ENCODE measurements at places on chromosomes 5 and 9.
A peak's percentile ranks its signal among the peaks of the same experiment; 100 is the strongest.

DNA sequence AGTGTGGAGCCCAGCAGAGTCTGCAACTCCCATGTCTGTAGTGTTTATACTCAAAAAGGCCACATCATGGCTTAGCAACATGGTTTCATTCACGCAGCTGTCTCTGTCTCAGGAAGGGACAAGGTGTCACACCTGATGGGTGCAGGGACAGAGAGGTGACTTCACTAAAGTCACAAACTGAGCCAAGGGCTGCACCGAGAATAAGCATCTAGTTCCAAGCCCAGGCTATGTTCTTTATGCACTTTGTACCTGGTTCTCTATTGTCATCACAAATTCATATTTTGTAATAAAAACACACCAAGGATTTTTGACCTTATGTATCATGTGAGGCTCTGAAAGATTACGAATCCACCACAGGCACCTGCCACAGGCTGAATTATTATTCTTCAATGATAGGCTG, 64.9 kb upstream of the STK32A start:
- DNase-seq = no peak

DNA sequence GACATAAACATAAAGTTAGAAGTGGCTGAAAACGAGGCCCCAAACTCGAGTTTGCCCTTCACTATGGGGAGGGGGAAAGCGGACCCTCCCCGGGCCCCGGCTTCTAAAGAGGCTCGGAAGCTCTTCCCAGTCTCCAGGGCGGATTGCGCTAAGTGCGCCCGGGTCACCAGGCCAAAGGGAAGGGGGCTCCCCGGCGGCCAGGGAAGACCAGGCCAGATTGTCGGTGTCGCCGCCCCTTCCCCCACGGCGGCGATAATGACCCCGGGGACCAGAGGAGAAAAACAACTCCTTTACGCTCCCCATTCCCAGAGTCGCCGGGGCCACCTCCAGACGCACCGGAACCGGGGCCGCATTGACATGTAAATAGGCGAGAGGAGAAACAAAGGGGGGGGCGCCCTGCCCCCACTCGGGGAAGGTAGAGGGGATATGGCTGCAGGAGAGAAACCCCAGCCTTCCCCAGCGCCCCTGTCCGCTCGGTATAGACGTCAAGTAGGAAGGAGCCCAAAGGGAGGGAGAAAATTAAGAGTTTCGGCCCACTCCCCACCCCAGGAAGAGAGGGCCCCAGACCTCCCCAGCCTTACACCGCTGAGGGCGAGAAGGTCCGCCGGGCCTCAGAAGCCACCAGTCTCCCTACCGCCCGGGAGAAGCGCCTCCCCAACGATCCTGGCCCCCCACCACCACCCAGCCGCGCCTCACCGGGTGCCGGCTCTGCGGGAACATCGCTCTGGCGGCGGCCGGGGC, 1.7 kb downstream of the TLE1 start:
- DNase-seq = no peak

DNA sequence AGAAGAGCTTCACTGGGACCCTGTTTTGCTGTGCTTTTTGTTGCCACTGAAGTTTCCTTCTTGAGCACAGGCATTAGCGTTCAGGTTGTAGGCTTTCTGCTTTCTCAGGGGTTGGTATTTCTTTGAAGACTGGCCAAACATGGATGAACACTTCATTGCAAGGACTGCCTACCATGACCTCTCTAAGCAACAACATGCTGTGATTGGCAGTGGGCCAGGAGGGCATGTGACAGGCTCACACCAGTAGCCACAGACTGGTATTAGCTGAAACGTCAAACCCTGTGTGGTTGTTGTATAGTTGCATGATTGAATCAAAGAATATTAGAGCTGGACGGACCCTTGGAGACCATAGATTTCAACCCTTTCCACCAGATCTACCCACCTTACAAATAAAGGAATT, 20.0 kb upstream of the MLANA start:
- DNase-seq = no peak

GRCh38 chr9:122172131-122172530, 12.4 kb downstream of the MORN5 start:
- DNase-seq = no peak

- DNase-seq = no peak
Measured at GRCh38 chr5:145283141-145283810, 551.9 kb downstream of the PRELID2 start.

DNA sequence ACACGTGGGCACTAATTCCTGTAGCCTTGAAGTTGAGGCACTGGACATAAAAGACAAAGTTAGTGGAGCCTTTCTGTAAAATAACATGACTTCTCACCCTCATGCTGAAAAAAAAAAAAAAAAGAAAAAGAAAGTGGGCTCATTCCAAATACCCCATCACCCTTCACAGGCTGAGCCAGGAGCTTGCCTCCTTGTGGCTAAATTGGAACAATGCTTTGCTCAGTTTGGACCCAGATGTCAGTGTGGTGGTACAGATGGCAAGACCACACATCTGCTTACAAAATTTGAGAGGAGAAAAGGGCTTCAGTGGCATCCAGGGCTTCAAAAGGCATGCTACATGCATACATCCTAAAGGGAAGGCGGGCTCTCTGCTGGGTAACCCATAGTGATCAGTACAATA, 342.8 kb downstream of the EBF1 start:
- no peak for DNase-seq

- no peak for DNase-seq
Measured at GRCh38 chr5:78611126-78611605, 37.4 kb downstream of the LHFPL2 start.

DNA sequence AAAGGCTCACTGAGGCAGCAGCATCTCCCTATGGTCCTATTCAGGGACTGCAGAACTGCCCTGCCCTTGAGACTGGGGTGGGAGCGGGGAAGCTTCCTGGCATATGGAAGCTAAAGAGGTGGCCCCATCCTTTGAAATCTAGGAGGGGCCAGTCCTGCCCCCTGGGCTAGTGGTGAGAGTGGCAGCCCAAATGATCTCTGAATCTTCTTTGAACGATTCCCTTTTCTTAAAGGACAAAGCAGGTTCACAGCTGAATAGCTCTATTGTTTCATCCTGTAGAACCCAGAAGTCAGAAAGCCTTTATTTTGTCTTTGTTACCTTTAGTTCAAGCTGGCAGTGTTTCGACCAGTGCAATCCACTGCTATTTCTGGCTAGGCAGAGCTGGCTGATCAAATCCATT, 741.9 kb downstream of the IRX1 start:
- DNase-seq = no peak

- DNase-seq = no peak
Measured at GRCh38 chr9:4118666-4119065, 181.2 kb downstream of the GLIS3 start.

- no peak for DNase-seq
Measured at GRCh38 chr9:115548609-115549260, 430.8 kb upstream of the TNC start.

- no peak for DNase-seq
Measured at GRCh38 chr9:97682242-97682641, 14.9 kb downstream of the XPA start.

DNA sequence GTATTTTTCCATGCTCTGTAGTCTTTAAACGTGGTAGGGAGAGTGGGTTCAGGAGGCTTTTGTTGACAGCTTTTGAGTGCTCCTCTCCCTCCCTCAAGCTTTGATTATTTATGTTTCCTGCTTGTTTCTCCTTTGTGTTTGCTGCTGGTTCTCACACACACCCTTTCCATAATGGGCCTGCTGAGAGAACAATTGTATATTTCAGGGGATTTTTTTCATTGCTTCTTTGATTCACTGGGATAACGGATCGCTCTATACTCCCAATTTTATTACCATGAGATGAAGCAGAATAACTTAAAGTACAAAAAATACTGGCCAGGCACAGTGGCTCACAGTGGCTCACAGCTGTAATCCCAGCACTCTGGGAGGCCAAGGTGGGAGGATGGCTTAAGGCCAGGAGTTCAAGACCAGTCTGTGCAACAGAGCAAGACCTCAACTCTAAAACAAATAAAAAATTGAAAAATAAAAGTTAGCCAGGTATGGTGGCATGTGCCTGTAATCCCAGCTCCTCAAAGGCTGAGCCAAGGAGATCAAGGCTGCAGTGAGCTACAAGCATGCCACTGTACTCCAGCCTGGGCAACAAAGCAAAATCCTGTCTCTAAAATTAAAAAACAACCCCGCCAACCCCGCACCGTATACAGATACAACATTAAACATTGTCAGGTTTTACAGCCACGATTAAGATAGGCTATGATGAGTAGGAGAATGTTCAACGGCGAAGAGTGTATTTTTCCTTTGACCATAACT, 66.9 kb downstream of the USP20 start:
- no peak for DNase-seq

DNA sequence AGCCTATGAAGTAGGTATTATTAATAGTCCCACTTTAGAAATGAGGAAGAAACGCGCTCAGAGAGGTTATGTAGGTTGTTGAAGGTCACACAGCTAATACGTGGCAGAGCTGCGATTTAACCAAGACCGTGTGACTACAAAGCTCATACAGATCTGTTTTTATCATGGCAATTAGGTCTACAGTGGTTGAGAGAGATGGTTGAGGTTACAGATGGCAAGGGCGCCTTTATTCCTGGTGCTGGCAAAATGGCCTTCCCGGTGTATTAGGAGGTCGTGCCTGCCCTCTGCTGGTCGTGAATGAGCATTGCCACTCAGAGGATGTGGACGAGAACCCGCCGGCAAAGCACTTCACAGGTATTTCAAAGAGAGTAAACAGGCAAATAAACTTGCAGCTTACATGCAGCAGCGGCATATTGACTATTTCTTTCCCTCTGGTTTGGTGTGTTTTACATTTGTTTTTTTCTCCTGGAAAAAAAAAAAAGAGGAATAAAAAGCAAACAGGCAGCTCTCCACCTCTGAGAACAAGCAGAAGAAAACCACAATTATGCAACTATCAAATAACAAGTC, 65.3 kb upstream of the EGFLAM start:
- peak; percentile 36 for DNase-seq

- no peak for DNase-seq
Measured at GRCh38 chr5:180331647-180331950, 21.5 kb downstream of the GFPT2 start.

GRCh38 chr9:97954550-97954989, 16.6 kb upstream of the HEMGN start:
- peak; percentile 48 for DNase-seq

GRCh38 chr9:21761309-21761901, 41.0 kb upstream of the MTAP start:
- no peak for DNase-seq

GRCh38 chr9:75133396-75133795, 45.1 kb downstream of the OSTF1 start:
- DNase-seq = no peak

GRCh38 chr9:81397481-81398381, 291.6 kb downstream of the TLE1 start:
- no peak for DNase-seq

DNA sequence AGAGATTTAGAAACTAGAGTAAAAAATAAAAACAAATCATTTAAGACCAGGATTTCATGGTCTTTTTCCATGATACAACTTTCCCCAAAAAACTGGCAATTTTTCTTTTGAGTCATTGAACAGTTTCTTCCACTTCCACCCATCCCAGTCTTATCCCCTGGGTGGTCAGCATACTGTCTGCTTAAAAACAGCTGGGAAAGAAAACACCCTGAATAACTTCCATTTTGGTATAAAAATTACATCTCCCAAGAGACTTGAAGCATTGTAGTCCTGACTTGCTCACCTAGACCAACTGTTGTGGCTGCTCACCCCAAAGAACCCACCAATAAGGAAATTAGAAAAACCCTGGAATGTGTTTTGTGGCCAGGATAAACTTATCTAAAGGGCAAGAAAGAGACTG, 731.3 kb downstream of the NR2F1-AS1 start:
- DNase-seq = no peak

- no peak for DNase-seq
Measured at GRCh38 chr9:116313638-116314037, 160.0 kb downstream of the PAPPA start.

DNA sequence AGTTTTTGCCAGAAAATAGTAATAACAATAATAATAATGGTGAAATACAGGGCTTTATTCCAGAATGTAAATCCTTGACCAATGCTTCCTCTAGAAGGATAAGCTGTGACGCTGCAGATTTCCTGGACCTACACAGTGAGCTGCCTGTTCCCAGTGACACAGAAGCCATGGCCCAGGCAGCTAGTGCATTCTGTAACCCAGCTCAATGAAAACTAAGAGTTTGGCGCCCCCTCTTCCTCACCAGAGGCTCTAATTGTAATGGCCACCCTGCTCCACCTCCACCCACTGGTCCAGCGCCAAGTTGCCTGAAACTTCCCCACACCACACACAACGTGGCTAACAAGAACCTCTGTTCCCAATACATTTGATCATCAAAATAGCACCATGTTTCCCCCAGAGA, 248.1 kb downstream of the CETN3 start:
- DNase-seq = no peak

DNA sequence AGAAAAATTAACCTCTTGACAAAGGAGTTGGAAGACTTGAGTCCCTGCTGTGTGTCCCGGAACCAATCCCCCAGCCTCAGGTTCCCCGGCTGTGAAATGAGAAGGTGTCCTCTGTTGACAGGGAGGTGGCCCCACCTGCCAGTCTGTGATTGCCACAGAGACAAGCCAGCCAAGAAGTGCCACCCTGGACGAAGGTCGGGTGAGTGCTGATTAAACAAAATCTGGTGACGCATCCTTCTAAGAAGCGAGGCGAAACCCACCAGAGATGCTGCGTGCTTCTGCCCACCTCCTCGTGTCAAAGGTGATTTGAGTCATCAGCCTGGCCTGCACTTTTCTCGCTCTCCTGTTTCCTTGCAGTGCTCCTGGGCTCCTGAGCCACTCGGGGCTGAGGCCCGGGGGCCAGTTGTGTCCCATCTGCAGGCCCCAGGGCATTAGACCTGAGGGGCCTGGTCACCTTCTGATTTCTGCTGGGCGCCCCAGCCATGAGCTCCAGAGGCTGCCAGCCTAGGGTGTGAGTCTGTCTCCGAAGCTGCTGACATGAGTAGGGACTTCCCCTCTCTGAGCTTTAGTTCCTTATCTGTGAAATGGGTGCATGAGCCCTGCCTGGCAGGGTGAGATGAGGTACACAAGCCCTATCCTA, 28.7 kb downstream of the NEK6 start:
- no peak for DNase-seq
